ENCODE measurements at places on chromosomes 5 and 9.

DNA sequence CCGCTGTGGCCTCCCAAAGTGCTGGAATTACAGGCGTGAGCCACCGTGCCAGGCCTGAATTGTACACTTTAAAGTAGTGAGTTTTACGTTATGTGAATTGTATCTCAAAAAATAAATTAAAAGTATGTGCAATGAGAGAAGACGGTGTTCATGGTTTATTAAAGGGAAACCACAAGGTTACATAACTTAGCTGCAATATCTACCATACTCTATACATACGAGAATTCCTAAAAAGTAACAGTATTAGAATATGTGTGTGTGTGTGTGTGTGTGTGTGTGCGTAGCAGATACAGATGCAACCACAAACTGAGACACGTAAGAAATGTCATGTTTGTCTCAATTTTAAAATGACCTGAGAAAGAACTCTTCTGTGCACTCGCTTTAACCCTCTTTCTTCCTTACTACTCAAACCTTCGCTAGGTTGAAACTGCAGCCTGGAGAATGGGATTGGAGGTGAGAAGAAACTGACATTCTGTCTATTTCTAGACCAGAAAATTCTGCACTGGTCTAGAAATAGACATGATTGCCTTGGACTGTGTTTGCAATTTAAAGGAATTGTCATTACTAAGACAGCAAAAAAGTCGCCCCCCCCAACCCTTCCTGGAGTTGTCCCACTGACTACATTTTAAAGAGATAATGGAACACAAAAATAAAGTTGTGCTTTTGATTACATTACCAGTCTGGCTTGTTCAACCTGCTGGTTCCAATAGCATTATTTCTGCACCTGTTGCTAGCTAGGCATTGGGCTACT, 167.0 kb downstream of the RGS3 start:
- DNase-seq: no peak

DNA sequence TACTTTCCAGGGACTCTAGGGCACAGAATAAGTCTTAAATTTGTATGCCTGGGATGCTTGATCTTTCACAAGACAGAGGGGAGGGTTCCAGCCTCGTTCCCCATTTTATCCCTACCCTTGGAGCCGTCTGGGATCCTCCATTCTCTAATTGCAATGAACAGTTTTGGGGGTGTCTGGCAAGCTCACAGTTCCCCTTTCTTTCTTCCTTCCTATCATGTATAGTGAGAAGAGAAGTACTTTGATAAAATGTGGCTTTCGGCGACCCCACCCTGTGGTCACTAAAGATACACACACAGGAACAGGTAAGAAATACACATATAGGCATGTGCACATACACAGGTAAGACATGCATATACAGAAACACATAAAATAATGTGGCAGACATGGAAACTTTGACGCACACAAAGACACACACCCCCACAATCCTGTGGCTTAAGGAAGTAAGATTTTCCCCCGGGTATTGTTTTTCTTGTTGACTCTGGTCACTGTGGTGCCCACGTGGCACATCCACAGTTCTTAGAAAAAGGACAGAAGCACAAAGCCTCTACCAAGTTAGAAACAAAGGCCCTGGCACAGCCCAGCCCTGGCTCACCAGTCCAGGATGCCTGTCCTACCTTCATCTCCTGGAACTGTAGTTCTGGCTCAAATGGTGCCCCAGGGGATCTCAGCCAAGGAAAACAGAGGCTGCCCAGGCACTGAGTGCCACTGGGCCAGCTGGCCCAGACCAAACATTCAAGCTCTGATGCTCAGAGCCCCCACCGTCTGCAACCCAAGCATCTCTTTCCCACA, 6.3 kb upstream of the SMU1 start:
- DNase-seq: no peak

DNA sequence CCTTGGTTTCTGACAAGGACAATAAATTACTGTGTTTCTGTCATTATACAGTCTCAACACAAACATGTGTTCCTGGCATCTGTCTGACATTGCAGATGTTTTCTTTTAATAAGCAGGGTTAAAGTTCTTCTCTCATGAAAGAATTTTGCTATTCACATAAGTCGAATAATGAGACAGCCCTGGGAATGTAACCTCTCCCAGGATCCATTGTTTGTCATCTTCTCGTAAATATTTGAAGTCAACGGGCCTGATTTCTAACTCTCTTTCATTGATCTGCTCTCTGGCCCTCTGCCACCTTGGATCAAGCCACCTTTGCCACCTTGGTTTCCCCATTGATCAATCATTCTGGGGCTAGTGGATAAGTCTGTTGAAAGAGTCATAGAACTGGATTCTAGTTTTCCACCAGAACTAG, 12.9 kb upstream of the CAST start:
- DNase-seq: no peak

- no peak for DNase-seq
Measured at GRCh38 chr5:67459253-67459652, 262.7 kb upstream of the CD180 start.

GRCh38 chr5:118008779-118009178, 979.6 kb downstream of the DTWD2 start:
- no peak for DNase-seq

- DNase-seq: no peak
Measured at GRCh38 chr5:32686799-32687498, 24.2 kb upstream of the NPR3 start.

DNA sequence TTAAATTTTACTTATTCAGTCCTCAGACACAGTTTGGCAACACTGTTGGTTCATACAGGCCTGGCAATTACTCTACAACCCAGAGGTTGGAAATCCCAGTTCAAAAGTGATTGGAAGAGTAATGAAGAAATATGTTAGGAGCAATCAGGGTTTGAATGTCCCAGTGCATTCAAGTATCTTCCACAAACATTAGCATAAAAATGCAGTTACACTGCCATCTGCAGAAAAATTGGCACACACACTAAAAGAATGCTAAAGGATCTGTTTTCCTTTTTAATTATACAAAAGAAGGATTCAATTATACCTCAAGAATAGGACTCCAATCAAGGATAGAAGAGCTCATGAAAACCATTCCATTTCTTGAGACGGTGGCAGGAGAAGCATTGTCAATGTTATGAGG, 130.2 kb downstream of the DNAH5 start:
- no peak for DNase-seq

DNA sequence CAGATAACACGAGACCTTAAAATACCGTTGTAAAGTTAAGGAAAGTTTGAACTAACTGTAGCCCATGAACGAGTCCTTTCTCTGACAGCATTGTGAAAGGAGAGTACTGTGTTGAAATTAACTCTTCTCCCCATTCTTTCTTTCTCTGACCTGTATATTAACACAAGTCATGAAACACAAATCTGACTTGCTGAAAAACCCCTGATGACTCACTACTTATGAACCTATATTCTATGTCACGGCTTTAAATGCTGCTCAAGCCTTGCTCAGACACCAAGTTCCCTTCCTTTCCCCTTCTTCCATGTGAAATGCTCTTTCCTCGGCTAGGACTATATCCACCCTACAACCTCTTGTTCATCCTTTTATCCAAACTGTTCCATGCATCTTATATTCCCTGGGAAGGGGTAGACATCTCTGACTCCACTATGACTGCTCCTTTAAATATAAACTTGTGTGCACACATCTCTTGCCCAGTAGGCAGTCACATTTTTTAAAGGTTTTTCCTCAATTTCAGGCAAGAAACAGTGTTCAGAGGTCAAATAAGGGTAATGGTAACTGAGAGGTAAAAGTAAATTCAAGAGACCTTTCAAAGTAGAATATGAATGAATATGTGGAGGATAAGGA, 142.9 kb downstream of the NFIB start:
- DNase-seq: no peak

GRCh38 chr9:133420392-133420827, 1.8 kb upstream of the ADAMTS13 start:
- peak; percentile 66 for DNase-seq

DNA sequence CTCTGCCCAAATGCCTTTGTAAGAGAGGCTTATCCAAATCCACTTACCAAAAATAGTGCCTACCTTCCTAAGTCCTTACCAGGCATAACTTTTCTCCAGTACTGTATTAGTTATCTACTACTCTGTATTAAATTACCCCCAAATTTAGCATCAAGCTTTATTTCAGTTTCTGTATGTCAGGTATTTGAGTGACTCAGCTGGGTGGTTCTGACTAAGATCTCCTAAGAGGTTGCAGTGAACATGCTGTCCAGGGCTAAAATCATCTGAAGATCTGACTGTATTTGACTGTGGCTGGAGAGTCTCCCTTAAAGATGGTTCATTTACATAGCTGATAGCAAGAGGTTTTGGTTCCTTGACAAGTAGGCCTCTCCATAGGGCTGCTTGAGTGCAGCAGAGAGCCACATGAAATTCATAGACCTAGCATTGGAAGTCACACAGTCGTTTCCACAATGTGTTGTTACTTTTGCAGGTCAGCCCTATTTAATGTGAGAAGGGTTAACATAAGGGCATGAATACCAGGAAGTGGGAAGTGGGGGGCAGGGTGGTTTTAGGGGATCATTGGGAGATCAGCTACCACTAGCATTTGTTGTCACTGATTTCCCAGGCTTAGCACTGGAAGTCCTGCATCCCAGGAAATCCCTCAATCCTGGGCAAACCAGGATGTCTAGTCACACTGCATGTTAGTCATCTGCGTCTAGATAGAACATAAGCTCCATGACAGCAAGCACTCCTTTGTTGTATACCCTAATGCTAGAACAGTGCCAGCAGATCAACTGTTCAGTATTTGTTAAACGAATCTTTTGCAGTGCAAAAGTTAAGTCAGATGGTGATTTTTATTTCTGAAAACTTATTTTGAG, 2.0 kb upstream of the ZNF622 start:
- DNase-seq: no peak

- no peak for DNase-seq
Measured at GRCh38 chr9:22773501-22774220, 327.0 kb downstream of the DMRTA1 start.

DNA sequence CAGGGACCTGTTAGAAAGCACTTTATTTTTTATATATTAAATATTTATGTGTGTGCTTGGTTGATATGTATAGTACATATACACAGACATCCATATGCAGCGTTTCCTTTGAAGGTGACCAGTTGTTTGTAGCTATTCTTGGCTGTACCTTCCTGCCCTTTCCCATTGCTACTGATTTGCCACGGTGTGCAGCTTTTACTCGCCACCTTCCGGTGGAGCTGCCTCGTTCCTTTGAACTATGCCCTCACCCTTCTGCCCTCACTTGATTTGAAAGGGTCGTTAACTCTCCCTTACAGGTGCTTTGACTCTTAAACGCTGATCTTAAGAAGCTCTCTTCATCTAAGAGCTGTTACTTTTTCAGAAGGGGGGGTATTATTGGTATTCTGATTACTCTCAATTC, 20.5 kb downstream of the RGMB start:
- DNase-seq: no peak

GRCh38 chr9:108271646-108272348, 584.0 kb downstream of the ACTL7B start:
- DNase-seq: no peak

DNA sequence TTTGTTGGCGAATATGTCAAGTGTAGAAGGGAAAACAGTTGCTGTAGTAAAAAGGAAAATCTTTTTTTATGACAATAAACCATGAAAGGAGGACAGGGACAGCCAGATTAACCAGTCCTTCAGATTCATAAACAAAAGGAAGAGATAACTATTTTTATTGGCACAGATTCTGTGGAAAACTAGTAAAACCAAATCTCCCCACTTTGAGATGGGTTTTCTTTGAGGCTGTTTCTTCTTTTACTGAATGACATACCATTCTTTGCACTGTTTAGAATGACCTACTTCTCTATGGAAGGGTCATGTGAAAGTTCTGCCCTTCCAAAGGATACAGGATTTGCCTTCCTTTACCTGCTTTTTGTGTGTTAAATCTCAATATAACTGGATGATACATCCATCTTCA, 13.7 kb downstream of the CAST start:
- no peak for DNase-seq

- no peak for DNase-seq
Measured at GRCh38 chr9:92325991-92326500, 293 bp downstream of the CENPP start.

DNA sequence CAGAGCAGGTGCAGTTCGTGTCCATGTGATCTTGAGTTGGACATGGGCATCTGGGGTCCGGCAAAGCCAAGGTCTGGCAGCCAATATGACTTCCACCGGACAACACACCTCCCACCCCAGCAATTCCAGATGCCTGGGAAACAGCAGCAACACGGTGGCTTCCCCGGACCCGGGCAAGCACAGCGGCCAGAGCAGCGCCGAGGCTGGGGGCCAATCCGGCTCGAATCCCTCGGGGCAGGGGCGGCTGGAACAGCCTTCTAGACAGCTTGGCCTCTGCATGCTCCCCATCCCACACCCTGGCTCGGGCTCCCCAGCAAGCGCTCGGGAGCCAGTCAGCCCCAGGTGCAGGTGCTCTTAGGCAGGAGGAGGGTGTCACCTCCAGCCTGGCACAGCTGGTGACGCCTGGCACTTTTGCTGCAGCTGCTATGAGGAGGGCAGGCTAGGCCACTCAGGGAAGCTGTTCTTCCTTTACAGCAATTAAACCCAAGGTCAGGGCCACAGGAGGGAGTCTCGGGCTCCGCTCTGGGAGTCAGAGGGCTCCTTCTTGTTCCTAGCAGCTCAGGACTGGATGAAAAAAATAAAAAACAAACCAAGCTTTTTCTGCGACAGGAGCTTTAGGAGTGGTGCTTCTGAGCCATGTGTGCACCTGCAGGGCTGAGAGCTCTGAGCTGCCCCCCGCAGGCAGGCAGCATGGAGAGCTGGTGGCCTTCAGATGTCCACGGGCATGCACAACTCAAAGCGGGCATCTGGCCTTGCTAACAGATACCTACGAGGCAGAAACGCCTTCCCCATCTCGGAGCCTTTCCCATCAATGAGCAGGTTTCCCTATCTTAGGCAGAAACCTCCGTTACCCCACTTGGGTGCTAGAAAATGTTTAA, 28.2 kb downstream of the DBH start:
- no peak for DNase-seq

DNA sequence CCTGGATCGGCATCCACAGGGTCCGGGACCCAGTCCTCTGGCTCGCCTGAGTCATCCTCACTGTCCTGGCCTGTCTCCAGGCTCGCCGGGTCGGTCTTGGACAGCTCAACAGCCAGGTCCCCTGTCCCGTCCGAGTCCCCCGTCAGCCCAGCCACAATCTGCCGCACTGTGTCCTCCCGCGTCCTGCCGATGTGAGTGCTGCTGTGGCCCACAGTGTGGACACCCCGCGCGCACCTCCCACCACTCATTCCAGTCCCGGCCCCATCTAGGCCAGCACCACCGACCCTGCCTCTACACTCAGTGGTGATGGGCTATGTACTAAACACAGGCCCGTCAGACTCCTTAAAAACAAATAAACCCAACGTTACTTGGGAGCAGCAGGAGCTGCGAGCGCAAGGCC, 6.7 kb downstream of the ANAPC2 start:
- DNase-seq: no peak

DNA sequence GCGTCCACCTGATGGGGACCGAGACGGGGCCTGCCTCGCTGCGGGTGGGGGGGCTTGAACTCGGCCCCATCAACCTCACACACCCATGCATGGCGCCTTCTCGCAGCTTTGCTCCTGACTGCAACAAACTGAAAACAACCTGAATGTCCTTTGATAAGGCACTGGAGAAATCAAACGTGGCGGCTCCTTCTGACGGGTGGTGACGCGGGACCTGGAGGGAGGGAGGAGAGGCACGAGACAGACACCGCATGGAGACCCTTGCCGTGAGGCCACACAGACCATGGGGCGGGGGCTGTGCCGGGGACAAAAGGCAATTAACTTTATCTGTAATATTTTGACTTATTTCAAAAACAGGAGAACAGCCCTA, 48.6 kb downstream of the NACC2 start:
- no peak for DNase-seq

GRCh38 chr9:26773056-26773455, 119.5 kb downstream of the CAAP1 start:
- DNase-seq: no peak

Data from GM18507 (cell line).